ENCODE measurements at places on chromosomes 3 and 15. TPM values are rescaled to one million over a fixed set of nuclear protein-coding genes. Genes with fewer than 3 reads are reported as not detected.

The MEIS2 gene
- total RNA-seq = 59.5 TPM

The ECE2 gene
- total RNA-seq = not detected

The ZPLD1 gene
- not detected for total RNA-seq

The PLSCR2 gene
- not detected for total RNA-seq

The UBAP1L gene
- 4.5 TPM for total RNA-seq

The KNL1 gene
- total RNA-seq = 35.3 TPM

- no peaks in the 10 kb centered on the region for H3K27me3 ChIP-seq
- H3K36me3 ChIP-seq = no peaks in the 10 kb centered on the region
- no peak overlapping the region for H3K27ac ChIP-seq
- H3K4me3 ChIP-seq = no peak overlapping the region
- H3K4me1 ChIP-seq = peaks cover 4% of the 10 kb centered on the region
Measured at GRCh38 chr15:78082743-78083110, 5.2 kb upstream of the TBC1D2B start.

DNA sequence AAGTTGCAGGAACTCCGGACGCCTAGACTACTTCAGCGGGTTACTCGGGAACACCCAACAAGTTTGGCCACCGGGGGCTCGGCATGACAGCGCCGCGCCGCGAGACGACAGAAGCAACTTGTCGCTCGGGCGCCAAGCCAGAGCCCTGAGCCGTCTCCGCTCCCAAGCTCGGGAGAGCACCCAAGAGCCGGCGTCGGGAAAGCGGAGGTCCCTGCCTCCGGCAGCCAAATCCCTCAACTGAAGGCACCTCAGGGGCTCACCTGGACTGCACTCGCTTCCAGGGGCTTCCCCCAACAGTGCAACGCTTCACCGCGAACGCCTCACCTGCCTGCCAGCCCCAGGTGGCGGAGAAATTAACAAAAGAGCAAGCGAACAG, 640 bp downstream of the MB21D2 start:
- H3K27ac ChIP-seq = peak overlapping the region; percentile 91
- H3K27me3 ChIP-seq = peaks cover 39% of the 10 kb centered on the region
- peak overlapping the region; percentile 100 for H3K4me3 ChIP-seq
- no peaks in the 10 kb centered on the region for H3K36me3 ChIP-seq

GRCh38 chr3:48738926-48739616, 22.1 kb upstream of the IP6K2 start:
- H3K4me1 ChIP-seq = peaks cover 24% of the 10 kb centered on the region
- H3K4me3 ChIP-seq = no peak overlapping the region
- no peak overlapping the region for H3K27ac ChIP-seq
- no peak for DNase-seq

GRCh38 chr3:178244733-178245709, 291.2 kb upstream of the KCNMB2 start:
- peaks cover 8% of the 10 kb centered on the region for H3K36me3 ChIP-seq
- no peaks in the 10 kb centered on the region for H3K27me3 ChIP-seq
- H3K4me1 ChIP-seq = peaks cover 15% of the 10 kb centered on the region
- DNase-seq = no peak
- peak overlapping the region; percentile 68 for H3K27ac ChIP-seq
- H3K4me3 ChIP-seq = no peak overlapping the region

DNA sequence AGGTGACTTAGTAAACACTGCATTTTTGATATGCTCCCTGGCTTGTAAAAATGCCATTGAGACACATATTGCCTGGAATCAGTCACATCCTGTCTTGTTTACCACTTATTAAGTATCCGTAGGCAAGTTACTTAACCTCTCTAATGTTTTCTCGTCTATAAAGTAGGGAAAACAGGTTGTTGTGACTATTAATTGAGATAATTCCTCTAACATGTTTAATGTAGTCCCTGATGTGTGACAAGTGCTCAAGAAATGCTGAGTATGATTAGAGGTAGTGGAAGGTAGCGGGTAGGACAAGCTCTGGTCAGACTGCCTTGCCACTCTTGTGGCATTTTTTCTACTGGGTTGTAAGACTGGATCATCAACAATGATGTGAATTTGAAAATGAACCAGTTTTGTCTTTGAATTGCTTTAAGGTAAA, 54.1 kb downstream of the NFKBIZ start:
- no peak overlapping the region for H3K4me3 ChIP-seq
- H3K36me3 ChIP-seq = no peaks in the 10 kb centered on the region
- no peak for DNase-seq
- H3K4me1 ChIP-seq = no peaks in the 10 kb centered on the region
- H3K27me3 ChIP-seq = no peaks in the 10 kb centered on the region

DNA sequence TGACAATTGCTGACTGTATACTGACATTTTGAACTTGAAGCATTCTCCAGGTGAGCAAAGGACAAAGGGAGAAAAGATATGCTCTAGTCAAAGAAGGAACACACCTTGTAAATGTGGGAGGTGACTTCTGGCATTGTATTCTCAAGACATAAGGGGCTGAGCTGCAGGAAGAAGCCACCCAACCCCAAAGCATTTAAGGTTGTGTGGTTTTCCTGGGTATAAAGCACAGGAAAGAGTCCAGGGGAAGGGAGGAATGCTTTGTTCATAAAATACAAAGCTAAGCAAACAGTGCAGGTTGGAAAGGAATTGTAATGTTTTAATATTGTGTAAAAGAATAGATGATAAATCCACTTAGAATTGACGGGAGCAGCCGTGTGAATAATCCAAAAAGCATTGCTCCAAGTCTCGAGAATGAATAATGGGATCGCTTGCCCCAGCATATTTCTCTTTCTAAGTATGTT, 102.4 kb upstream of the LRIG1 start:
- H3K27me3 ChIP-seq = no peaks in the 10 kb centered on the region
- H3K4me1 ChIP-seq = peaks cover 46% of the 10 kb centered on the region
- no peak overlapping the region for H3K27ac ChIP-seq
- H3K36me3 ChIP-seq = peaks cover 2% of the 10 kb centered on the region
- no peak for DNase-seq
- H3K4me3 ChIP-seq = no peak overlapping the region

DNA sequence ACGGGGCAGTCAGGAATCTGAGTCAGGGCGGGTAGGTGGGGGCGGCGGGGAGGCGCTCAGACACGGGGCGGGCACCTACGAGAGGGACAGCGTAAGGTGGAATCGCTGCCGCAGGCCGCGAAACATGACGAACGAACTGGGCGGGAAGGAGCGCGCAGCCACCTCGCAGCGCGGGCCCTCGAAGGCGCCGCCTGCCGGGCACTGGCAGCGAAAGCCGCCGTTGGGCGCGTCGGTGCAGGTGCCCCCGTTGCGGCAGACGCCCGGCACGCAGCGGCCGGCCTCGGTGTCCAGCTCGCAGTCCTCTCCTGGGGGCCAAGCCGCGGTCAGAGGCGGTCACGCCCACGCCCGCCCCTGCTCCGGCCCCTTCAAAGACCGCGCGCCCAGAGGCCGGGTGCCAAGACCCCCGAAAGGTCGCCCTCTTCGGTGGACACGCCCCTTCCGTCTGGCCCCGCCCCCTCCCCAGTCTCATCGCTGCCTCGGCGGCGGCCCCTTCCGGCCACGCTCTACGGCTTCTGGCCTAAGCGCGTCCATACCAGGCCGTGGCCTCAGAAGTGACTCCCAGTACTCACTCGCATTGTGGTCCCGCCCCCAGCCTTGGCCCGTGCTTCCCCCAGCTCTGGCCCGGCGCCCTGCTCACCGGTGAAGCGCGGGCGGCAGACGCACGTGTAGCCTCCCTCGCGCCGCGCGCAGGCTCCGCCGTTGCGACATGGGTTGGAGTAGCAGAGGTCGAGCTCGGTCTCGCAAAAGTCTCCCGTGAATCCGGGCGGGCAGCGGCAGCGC, 6.4 kb downstream of the CELSR3 start:
- peak overlapping the region; percentile 12 for H3K4me3 ChIP-seq
- H3K27me3 ChIP-seq = no peaks in the 10 kb centered on the region
- peaks cover 30% of the 10 kb centered on the region for H3K36me3 ChIP-seq

- H3K27ac ChIP-seq = no peak overlapping the region
- no peak overlapping the region for H3K4me3 ChIP-seq
- no peak for DNase-seq
- peaks cover 35% of the 10 kb centered on the region for H3K4me1 ChIP-seq
- no peaks in the 10 kb centered on the region for H3K27me3 ChIP-seq
Measured at GRCh38 chr3:197809356-197810020, 18.4 kb downstream of the LRCH3 start.

DNA sequence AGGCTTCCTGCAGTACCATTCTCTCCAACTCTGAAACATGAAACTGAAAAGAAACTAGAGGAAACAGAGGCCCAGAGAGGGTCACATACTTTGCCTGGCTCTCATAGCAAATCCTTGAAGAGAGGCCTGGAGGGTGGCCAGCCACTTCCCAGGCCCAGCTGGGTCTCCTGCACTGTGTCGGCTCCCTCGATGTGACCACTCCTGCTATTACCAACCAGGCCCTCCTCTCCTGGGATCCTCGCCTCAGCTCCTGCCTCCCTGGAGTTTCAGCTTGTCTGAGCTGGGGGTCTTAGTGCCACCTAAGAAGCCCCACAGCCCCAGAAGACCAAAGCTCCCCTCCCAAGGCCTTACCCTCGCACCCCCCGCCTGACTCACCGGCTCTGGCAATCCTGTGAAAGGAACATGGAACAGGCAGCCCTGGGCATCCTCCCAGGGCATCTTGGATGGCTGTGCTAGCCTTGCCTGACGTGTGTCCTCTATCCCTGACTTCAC, 4.6 kb downstream of the LOXL1 start:
- no peaks in the 10 kb centered on the region for H3K36me3 ChIP-seq
- DNase-seq = no peak

DNA sequence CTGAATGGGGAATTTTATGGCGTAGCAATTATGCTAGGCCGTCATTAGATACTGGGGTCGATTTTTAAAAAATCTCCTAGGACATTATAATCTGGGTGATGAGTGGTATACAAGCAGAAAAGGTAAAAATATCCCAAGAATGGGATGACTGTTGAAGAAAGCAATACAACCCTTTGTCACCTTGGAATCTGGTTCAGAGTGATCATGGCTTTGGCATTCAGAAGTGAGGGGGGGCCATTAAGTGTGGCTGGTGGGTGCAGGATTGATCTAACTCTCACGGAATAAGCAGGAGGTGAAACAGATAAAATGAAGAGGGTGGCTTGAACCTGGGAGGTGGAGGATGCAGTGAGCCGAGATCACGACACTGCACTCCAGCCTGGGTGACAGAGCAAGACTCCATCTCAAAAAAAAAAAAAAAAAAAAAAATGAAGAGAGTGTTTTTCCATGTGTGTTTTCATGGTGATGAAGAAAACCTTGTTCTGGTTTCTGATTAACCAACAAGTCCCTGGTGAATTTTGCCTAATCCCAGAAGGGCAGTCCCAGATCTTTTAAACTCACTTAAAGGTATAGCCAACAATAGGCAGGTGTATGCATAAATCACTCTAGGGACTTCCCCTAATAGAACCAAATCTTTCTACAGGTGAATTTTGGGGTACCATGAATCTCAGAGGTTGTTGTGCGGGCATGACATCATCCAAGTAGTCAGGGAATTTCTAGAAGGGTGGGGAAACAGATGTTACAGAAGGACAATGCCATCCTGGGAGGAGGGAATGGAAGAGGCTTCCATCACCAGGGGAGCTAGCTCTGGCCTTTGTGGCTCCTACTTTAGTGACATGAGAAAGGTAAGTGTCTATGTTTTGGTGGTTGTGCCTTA, 3.1 kb upstream of the RAD54L2 start:
- peak overlapping the region; percentile 81 for H3K4me3 ChIP-seq
- no peak overlapping the region for H3K27ac ChIP-seq
- no peak for DNase-seq
- peaks cover 20% of the 10 kb centered on the region for H3K27me3 ChIP-seq
- no peaks in the 10 kb centered on the region for H3K36me3 ChIP-seq

- H3K36me3 ChIP-seq = peaks cover 13% of the 10 kb centered on the region
- no peak for DNase-seq
- no peak overlapping the region for H3K4me3 ChIP-seq
- H3K27ac ChIP-seq = no peak overlapping the region
- H3K27me3 ChIP-seq = no peaks in the 10 kb centered on the region
Measured at GRCh38 chr3:56064684-56065083, 403.6 kb downstream of the ERC2 start.

GRCh38 chr3:131794766-131795388, 239.9 kb downstream of the CPNE4 start:
- DNase-seq = peak; percentile 31
- H3K27me3 ChIP-seq = peaks cover 14% of the 10 kb centered on the region
- H3K27ac ChIP-seq = no peak overlapping the region
- H3K36me3 ChIP-seq = no peaks in the 10 kb centered on the region
- H3K4me3 ChIP-seq = no peak overlapping the region

DNA sequence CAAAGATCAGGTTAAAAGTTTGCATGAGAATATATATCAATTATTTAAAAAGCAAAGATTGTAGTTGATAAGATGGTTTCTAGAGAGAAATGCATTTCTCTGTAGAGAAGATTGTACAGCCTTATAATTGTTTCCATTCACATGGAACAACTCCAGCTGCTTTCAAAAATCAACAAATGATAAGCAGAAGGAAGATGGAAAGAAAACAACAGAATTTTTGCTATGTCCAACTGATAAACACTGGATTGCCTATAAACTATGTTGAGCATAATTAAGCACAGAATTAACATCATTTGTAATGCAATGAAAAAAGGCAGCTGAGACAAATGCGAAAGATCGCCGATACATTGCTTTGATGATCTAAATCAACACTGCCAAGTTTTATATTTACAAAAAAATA, 89.0 kb downstream of the C3orf85 start:
- H3K4me3 ChIP-seq = no peak overlapping the region
- H3K4me1 ChIP-seq = no peaks in the 10 kb centered on the region
- no peaks in the 10 kb centered on the region for H3K36me3 ChIP-seq
- no peaks in the 10 kb centered on the region for H3K27me3 ChIP-seq
- H3K27ac ChIP-seq = no peak overlapping the region
